ENCODE measurements at places on chromosomes 13 and 19.

GRCh38 chr19:54317108-54317964 lies 4.4 kb upstream of the LILRA5 start:
- no peak for DNase-seq

DNA sequence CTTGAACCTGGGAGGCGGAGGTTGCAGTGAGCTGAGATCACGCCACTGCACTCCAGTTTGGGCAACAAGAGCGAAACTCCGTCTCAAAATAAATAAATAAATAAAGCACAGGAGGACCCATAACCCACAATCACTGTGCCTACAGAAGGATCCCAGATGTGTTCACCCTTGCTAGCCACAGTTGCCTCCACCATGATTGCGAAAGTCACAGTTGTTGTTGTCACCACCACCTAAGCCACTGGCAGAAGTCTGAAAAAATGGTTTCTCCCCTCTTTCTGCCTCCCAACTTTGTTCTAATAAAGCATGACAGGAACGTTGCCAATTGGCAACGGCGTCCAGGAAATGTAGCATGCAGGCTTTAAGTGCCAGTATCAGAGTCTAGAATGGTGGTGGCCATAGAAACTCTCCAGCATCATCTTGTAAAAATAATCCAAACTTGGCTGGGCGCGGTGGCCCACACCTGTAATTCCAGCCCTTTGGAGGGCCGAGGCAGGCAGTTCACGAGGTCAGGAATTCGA lies 2.2 kb upstream of the EPS15L1 start:
- no peak for DNase-seq

GRCh38 chr19:19224150-19224851 lies 12.5 kb downstream of the NCAN start:
- DNase-seq, result no peak

DNA sequence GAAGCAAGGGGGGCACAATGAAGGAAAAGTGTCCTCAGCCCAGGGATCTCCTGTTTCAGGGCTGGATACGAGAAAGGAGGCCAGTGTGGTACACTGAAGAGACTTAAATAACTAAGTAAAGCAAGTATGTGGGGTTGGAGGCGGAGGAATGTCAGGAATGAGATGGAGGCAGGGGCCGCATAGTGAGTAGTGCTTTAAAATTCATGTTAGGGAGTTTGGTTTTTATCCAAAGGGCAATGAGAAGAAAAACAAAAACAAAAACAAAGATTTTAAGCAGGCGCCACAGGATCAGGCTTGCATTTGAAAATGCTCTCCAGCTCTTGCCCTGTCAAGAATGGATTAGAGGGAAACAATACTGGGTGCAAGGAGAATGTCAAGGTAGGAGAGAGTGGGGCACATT lies 273.4 kb downstream of the DCLK1 start:
- DNase-seq, result peak; percentile 77

- no peak for DNase-seq
Measured at GRCh38 chr13:112575675-112576074, 12.3 kb downstream of the TUBGCP3 start.

GRCh38 chr19:1624458-1624857 lies 19.2 kb upstream of the UQCR11 start:
- DNase-seq, result peak; percentile 83

GRCh38 chr19:7500811-7501450 lies 12.1 kb upstream of the PEX11G start:
- DNase-seq, result peak; percentile 79

DNA sequence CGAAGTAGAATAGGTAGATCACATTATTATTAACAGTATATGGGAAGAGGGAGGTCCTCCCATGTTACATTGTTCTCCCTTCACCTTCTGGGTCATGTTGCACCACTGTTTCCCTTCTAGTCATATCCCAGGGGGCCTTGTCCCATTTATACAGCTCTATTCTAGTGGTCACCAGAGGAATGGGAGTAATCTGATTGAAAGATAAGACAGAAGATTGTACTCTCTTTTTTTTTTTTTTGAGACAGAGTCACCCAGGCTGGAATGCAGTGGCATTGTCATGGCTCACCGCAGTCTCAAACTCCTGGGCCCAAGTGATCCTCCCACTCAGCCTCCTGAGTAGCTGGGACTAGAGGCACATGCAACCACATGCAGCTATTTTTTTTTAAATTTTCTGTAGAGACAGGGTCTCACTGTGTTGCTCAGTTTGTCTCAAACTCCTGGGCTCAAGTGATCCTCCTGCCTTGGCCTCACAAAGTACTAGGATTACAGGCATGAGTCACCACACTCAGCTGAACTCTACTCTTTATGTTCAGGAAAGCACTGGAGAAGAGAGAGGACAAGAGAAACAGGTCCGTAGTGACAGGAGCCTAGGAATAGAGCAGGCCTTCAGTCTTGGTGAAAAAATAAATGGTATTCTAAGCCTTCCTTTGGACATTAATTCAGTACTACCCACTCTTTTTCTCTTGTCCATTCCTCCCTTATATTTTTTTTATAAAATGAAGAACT lies 4.3 kb upstream of the ZNF529 start:
- peak; percentile 56 for DNase-seq

DNA sequence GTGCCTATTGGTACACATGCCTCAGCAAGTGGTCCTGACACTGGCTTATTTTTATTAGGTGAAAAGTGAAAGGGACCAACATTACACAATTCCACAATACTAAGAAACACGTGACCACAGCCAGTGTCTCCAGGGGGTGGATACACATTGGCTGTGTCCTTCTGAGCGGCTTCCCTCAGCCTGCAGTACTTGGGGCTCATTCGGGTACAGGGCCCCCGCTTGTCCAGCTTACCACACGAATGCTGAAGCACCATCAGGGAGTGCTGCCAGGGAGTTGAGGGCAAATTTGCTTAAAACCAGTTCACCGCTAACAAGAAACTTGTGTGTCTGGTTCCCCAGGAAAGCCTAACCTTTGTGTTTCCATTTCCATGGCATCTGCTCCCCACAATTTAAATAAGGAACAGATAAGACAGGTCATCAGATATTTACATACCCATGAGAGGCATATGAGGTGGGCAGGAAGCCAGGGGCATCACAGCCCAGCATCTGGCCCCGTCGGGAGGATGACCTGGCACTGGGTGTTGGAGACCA lies 23.3 kb downstream of the PBX4 start:
- no peak for DNase-seq

DNA sequence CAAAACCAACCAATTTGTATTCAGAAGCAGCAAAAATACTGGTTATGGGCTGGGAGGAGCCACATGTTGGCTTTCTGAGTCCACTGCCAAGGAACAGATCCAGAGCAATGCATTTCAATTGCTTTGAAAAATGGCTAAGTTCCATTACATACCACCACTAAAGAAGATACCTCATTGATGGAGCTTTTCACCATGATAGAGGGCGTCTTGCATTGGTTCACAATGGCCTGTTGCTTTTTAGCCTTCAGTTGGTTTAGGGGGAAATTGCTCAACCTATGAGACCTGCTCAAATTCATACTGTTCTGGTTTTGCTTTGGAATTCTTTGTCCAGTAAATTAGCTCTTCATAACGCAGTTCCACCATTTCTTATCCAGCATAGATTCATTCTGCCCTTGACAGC lies 21.2 kb upstream of the CPB2 start:
- DNase-seq, result no peak

GRCh38 chr13:40916207-40916998 lies 102.7 kb downstream of the ELF1 start:
- DNase-seq, result no peak

DNA sequence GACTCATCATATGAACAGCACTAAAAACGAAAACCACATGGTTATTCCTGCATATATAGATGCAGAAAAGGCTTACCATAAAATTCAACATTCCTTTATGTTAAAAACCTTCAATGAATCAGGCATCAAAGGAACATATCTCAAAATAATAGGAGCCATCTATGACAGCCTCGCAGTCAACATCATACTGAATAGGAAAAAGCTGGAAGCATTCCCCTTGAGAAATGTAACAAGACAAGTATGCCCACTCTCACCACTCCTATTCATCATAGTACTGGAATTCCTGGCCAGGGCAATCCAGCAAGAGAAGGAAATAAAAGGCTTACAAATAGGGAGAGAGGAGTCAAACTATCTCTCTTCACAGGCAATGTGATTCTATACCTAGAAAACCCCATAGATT lies 179.6 kb upstream of the HTR2A start:
- no peak for DNase-seq

GRCh38 chr13:33541456-33541855 lies 255.9 kb upstream of the STARD13 start:
- DNase-seq, result no peak

GRCh38 chr13:73334445-73334844 lies 275.6 kb downstream of the KLF5 start:
- DNase-seq, result no peak

DNA sequence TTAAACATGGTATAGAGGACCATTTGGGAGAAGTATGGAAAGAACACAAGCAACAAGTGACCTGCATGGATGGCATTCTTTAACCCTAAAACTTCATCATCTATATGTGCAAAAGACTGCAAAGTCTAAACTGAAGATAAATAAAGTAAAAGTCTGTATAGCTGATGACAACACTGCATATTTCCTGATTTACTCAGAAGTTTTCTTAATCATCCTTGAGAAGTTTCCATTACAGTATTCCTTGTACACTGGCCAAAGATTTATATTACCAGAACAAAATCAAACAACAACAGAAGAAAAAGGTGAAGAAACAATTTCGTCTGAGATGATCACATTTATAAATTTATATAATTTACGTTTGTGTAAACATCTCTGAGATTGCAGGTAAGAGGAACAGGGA lies 805.7 kb downstream of the PCDH9 start:
- DNase-seq, result no peak

DNA sequence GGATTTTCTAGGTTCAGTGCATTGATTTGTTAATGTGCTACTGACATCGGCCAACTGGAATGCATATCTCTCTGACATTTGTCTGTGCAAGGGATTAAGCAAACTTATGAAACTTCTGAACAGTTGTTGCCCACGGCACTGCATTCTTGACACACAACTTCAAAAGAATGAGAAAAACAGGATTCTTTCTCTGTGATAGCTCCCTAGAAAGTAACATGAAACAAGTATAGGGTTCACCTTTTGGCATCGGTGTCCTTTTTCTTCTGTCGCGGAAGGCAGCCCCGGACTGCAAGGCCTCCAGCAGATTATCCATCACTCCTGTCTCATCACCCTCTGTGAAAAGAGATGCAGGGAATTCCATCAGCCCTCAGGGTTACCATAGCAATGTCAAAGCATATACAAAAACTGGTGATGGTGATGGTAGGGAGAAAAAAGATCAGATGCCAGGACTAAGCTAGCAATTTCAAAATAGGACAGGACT lies 389.2 kb downstream of the DIAPH3 start:
- DNase-seq, result peak; percentile 55

GRCh38 chr19:23597661-23598060 lies 89.4 kb downstream of the ZNF675 start:
- DNase-seq, result no peak

- peak; percentile 79 for DNase-seq
Measured at GRCh38 chr13:46687810-46688209, 109.2 kb downstream of the ESD start.

DNA sequence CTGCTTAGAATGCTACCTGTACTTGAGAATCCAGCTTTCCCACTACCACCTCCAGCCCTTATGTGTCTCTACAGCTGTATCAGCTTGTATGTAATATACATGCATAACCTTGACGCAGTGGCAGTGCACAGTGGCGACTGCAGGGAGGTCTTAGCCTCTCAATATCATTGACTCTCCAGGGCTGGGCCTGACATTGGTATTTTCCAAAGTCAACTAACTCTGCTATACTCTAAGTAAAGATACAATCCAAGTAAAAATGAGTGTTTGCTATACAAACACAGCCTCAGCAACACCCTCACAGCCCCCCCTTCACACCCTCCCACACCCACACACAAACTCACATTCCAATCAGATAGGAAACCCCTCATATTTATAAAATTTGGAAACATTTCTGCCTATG lies 6.7 kb upstream of the UBL3 start:
- no peak for DNase-seq

DNA sequence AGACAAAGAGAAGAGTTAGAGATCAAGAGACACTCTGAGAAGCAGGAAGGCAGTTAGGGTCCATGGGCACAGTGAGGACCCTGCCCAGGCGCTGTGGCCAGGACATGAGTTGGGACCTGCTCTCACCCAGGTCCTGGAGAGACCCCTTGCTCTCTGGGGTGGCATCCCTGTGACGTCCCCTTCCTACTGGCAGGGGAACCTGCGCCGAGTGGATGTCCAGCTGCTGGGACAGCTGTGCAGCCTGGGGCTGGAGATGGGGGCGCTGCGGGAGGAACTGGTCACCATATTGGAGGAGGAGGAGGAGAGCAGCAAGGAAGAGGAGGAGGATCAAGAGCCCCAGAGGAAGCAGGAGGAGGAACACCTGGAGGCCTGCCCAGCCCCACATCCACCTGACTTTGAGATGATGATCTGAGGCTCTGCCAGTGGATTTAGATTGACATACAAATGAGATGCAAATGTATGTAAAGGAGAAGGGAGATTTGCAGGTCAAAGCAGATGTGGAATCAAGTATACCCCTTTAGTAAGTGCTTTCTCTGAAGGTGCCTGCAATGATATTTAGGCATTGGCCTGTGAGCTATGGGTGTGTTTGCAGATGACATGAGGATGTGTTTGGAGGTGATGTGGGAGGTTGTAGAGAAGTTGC lies 978 bp downstream of the ERICH4 start:
- no peak for DNase-seq

GRCh38 chr13:44148159-44148914 lies 225.3 kb upstream of the SERP2 start:
- peak; percentile 81 for DNase-seq

DNA sequence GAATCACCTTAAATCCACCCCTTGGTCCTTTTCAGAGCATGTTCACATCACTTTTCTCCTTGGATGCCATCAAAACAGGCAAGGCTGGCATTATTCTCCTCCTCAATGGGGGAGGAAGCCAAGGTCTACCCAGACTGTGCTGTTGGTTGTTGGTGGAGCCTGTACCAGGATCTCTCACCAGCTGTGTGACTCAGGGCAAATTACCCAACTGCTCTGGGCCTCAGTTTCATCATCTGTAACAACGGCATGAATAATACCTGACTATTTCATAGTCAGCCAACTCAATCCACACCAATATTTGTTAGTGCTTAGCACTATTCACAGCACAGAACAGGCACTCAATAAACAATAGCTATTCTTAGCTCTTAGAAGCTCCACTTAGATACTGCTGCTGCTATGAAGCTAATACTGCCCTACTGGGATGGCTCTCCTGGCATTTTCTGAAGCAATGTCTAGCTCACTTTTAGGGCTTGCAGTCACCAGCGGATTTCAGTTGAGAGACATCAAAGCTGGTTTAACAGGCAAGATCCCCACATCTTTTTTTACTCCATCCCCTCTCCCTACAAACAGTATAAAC lies 116.9 kb downstream of the CCNA1 start:
- DNase-seq, result no peak
